Effector memory CD8-positive, alpha-beta T cell (primary cell): ENCODE measurements at places on chromosomes 7 and 10.

DNA sequence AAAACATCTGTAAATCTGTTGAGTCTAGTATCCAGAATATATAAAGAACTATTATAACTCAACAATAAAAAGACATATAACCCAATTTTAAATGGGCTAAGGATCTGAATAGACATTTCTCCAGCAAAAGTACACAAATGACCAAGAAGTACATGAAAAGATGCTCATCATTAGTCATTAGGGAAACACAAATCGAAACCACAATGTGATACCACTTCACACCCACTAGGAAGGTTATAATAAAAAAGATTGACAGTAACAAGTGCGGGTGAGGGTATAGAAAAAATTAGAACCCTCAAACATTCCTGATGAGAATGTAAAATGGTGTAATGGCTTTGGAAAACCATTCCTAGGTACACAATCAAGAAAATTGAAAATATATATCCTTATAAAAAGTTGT, 4.1 kb downstream of the XPNPEP1 start:
- DNase-seq = no peak

GRCh38 chr10:81957976-81958375, 83.0 kb downstream of the NRG3 start:
- DNase-seq = no peak

GRCh38 chr7:64651632-64652165, 14.2 kb upstream of the ZNF107 start:
- no peak for DNase-seq

- no peak for DNase-seq
Observed at GRCh38 chr7:130114776-130115175, 44.4 kb downstream of the KLHDC10 start.

- DNase-seq = no peak
Observed at GRCh38 chr7:82327898-82328297, 115.7 kb downstream of the CACNA2D1 start.

GRCh38 chr7:157564517-157565177, 227.8 kb downstream of the DNAJB6 start:
- no peak for DNase-seq
